ENCODE measurements at places on chromosomes 2 and 18.

DNA sequence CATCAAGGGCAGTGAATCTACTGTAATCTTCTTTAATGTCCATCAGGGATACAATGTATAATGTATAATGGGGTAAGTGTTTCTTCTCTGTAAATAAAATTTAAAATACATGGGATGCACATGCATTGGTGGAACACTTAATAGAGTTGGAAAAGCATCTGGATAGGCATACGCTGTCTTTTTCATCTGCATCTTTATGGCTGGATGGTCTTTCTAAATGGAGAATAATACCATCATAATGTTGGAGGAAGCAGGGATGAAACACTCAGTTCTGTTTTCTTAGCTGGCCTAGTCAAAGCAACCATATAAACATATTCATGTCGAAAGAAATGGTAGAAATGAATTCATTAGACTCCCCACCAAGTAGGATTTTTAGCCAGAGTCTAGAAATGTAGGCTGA lies 202.8 kb downstream of the CDCA7 start:
- DNase-seq = no peak

DNA sequence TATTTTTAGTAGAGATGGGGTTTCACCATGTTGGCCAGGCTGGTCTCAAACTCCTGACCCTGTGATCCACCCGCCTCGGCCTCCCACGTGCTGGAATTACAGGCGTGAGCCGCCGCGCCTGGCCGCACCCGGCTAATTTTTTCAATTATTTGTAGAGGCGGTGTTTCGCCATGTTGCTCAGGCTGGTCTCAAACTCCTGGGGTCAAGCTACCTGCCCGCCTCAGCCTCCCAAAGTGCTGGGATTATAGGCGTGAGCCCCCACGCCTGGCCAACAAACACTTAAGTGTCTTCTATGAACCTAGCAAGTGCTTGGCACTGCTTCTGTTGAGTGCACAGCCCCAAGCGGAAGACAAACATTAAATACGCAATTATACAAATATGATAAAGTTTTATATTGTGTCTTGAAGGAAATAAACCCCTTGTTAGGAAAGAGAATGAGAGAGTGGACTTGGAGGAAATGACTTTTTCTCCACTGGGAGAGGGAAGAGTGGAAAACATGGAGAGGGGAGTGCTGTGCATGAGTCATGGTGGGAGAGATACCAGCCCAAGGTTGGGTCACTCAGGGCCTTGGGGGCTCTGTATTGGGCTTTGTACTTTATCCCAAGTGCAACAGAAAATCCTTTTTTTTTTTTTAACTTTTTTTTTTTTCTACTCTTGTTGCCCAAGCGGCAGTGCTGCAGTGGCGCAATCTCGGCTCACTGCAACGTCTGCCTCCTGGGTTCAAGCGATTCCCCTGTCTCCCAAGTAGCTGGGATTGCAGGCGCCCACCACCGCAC lies 41.4 kb upstream of the ACTR2 start:
- DNase-seq = no peak

GRCh38 chr18:58201268-58201667 lies 157.2 kb downstream of the NEDD4L start:
- DNase-seq = no peak

DNA sequence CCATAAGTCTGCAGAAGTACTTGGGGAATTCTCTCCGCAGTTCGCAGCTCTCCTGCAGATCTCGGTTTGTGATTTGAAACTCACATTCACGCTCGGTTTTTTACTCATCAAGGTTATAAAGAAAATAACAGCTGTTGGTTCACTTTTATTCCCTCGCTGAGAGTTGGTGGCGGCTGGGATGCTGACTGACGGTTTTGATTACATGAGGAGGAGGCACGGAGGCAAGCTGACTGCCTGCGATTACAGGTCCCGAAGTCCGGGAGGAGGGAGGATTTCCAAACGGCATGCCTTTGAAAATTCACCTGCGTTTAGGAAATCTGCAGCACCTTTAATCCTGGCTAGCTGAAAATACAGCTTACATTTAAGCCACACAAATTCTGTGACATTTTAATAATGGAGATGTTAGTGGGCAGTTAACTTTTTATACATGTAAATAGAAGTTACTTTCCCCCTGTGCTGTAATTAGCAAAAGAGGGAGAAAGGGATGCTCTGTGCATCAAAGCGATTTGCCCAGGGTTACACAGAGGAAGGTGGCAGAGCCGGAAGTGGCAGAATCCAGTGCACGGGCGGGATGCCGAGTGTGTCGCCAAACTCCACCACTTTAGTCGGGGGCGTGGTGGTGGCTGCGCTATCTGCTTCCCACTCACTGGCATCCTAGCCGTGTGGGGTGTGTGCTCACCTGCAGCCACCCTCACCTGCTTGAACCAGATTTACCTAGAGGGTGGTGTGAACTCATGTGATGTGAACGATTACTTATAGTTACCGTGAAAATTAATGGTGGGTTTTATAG lies 14.7 kb downstream of the AGAP1 start:
- DNase-seq = no peak

GRCh38 chr18:79343567-79344207 lies 52.0 kb upstream of the NFATC1 start:
- no peak for DNase-seq

GRCh38 chr2:83055376-83056010 lies 1403.6 kb downstream of the SUCLG1 start:
- DNase-seq = no peak

DNA sequence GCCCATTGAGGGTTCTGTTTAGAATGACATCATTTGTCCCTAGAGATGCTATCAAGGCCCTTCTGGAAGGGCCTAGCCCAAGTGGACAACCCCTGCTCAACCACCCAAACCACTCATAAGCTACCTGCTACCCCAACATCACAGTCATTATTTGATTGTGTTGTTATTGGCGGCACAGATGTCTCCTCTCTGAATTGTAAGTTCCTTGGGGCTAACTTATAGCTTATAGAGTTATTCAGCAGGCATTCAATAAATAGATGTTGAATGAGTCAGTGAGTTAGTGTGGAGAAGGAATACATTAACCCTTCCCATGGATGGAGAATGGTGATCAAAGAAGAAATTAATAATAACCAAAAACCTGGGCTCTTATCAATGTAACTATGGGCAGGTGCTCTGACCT lies 80.0 kb downstream of the ACAA2 start:
- DNase-seq = no peak

GRCh38 chr2:65922794-65923193 lies 490.4 kb upstream of the SPRED2 start:
- DNase-seq = peak; percentile 85

DNA sequence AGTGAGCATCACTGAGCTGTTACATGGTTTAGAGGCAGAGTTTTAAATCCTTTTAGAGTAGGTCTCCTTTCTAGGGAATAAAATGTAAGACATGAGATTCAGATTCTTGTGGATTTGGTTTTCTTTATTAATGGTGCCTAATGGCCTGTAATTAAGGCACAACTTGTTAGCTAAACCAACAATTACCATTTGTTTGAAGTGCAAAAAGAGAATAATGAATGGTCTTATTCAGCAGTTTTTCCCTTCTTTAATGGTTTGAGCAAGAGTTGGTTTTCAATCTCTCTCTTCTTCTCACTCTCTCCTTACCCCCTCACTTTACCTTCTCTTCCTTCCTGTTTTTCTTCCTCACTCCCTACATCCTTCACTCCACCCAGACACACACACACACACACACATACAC lies 312.2 kb upstream of the TRIB2 start:
- no peak for DNase-seq

Data from common myeloid progenitor, CD34-positive (primary cell).